ENCODE measurements at places on chromosomes 13 and 19.

DNA sequence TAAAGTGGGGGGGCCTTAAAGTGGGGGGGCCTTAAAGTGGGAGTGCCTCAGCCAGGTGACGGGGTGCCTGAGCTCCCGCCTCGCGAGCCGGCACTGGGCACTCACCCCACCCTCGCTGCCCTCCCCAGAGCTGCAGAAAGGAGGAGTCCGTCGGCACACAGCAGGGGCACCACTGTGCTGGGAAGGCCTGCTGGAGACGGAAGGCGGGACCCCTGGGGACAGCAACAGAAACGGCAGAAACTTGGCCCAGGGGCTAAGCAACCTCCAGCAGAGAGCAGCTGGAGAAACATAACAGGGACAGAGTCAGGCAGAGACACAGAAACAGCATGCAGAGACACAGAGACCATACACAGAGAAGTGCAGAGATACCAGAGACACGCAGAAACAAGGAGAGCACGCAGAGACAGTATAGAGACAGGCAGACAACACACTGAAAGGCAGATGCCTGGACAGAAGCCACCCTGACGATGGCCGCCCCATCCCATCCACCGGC lies 7.9 kb downstream of the CFD start:
- DNase-seq, result no peak

- DNase-seq, result no peak
Measured at GRCh38 chr13:33270895-33271538, 14.5 kb downstream of the STARD13 start.

DNA sequence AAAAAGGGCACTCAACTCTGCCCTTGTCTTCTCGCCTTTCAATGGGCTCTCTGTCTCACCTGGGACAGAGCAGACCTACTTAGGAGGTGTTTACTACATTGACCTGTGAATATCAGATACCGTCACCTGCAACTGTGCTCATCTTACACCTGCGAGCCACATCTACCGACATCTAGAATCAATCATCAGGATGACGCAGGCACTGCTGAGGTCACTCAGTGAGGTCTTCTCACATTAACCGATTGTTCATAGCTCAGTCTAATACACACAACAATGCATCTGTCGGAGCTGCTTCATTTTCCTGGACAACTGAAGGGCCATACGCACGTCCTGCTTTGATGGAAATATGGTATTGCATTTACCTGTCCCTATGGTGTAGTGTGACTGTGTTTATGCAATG lies 211.9 kb downstream of the FGF9 start:
- DNase-seq, result no peak

DNA sequence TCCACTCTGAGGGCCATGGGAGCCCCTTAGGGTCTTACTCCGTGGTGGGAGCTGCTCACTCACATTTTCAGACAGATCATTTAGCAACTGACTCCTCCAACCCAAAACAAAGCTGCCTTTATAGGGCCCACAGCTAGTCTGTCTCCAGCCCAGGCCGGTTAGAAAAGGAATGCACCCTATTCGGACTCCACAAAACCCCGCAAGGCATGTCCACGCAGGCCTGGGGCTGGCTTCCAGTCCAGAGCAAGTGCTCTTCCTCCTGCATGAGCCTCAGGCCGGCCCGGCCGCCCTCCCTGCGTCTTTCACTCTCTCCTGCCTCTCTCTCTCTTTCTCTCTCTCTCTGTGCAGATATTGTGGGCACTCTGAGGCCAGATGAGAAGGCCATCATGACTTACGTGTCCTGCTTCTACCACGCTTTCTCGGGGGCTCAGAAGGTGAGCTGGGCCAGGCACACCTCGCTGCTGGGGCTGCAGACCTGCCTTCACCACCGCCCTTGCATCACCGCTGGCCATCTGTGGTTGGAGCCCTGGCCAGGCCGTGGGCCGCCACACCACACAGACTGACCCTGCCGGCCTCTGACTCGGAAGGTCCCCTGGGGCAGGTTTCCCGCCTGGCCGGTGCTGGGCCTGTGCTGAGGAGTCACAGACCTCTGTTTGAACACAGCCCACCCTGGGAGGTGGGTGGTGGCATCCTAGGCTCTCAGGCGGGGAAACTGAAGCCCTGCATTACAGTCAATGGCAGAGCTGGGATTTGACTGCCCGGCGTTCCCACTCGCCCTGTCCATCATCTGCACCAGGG lies 33.1 kb downstream of the CAPN12 start:
- DNase-seq, result no peak

DNA sequence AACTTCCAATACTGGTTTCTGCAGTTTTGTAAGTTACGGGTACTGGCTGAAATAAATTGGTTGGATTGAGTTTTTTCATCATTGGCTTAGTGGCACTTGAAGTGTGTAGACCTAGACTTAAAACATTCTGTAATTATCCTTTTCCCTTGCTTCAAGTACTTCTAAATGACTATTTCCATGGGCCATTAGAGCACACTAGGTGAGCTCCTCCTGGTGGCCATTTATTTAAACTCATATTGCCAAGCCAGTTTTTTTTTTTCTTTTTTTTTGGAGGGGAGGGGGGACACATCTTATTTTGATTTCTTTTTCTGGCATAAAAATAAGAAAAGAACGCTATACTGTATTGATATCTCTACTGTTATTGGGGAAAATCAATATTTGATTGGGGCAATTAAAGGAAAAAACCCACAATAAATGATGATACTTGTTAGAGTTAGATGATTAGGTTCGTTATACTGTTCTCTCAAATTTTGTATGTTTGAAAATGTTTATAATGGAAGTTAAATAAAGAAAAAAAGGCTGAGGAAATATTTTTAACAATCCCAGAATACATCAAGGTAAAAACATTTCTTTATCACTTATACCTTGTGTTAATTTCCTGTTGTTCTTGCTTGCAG lies 82.9 kb downstream of the PDS5B start:
- DNase-seq, result peak; percentile 22

- DNase-seq, result no peak
Measured at GRCh38 chr13:91459485-91459884, 61.1 kb downstream of the GPC5 start.

- DNase-seq, result no peak
Measured at GRCh38 chr19:33064458-33064791, 263 bp downstream of the RHPN2 start.

DNA sequence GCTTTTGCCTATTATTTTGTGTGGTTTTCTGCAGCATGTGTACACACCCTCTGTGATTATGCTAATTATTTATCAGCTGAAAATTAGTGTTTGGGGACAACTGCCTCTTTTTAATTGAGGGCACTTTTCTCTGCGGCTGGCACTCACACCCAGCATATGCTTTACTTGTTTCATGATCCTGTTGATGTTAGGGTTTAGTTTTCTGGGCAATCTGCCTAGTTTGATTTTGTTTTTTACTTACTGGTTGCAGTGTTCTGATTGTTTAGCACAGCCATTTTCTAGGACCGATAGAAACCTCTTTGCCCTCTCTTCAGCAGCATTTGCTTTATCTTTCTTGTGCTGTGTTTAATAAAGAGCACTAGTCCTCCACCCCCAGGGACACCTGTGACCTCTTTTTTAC lies 161.6 kb downstream of the PAN3 start:
- DNase-seq, result no peak
